ENCODE measurements at places on chromosomes 13 and 19.

GRCh38 chr19:48530066-48530720 is 18.6 kb upstream of the LMTK3 start:
- DNase-seq = no peak

DNA sequence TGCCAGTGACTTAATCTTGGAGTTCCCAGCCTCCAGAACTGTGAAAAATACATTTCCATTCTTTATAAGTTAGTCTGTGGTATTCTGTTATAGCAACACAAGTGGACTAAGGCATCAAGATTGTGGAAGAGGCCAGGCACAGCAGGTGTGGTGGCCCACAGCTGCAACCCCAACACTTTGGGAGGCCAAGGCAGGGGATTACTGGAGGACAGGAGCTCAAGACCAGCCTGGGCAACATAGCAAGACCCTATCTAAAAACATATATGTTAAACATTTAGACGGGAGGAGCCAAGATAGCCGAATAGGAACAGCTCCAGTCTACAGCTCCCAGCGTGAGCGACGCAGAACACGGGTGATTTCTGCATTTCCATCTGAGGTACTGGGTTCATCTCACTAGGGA is 310.4 kb downstream of the FOXO1 start:
- DNase-seq = no peak

- no peak for DNase-seq
Observed at GRCh38 chr13:96771486-96772367, 222.5 kb downstream of the OXGR1 start.

- no peak for DNase-seq
Observed at GRCh38 chr13:105602956-105603670, 932.3 kb downstream of the EFNB2 start.

GRCh38 chr13:50587645-50588373 is 255.7 kb downstream of the DLEU7 start:
- DNase-seq = no peak

- DNase-seq = no peak
Observed at GRCh38 chr13:102237230-102237629, 164.6 kb downstream of the FGF14 start.

DNA sequence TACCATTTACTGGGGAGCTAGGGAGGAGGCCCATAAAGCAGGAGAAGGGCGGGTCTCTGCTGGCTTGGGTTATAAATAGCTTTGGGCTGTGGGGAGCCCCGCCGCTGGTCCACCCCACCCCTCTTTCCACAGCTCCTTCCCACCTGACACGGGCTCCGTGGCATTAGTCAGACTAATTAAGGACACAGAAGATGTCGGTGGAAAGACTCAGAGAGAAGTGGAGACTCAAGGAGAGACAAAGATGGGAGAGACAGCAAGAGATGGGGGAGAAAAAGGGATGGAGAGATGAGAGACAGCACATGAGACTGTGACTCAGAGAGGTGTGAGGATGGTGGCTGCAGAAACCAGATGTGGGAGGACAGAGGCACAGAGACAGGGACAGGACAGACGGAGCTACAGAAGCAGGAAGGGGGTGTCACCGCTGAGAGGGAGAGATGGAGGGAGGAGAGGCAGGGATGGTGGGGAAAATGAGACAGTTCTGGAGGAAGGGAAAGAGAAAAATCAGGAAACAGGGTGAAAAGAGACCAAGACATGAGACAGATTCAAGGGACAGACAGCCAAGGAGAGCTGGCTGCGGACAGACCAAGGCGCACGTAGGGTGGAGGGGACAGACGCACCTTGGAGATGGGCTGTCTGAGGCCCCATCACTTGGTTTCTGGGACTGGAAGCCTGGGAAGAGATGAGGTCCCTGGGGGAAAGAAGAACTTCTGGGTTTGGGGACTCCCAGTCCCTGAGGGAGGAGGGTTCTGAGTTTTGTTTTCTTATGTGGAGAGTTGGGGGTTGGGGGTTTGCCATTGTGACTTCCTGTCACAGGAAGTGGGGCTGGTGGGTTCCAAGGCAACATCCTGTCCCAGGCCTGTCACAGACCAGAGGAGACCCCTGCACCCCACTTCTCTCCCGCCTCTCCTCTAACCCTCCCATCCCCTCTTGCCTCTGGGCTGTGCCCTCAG is 4.1 kb downstream of the ARHGEF1 start:
- no peak for DNase-seq

DNA sequence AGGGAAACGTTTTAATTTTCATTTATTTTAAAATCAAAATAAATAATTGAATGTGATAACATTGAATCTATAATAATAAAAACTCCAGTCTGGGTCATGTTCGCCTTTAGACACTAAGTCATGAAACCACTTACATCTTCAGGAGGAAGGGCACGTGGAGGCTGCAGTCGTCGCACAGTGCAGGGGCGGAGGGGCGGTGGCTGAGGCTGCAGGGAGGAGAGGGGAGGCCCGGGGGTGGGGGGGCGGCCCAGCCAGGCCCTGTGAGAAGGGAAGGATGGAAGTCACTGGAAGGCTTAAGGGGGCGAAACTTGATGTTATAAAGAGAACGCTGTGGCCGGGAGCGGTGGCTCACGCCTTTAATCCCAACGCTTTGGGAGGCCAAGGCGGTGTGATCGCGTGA is 14.9 kb upstream of the LATS2 start:
- DNase-seq = no peak

- DNase-seq = no peak
Observed at GRCh38 chr19:45087531-45087930, 5.4 kb upstream of the PPP1R37 start.

DNA sequence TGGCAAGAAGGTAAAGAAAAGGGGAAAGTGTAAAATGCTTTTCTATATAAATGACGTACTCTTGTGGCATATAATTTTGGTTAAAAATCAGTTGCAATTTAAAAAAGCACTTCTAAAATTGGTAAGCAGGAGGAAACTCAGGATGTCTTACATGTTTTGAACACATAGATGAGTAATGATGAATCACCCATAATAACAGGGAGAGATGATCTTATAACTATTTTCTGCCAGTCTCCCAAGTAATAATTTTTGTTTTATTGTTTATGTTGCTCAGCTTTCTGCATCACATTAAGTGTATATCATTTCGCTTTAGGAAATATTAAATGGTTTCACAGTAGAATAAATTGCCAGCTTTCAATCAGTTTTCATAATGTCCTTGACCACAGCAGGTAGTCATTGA is 1430.7 kb upstream of the PCDH20 start:
- DNase-seq = no peak

GRCh38 chr13:40402931-40403431 is 263.5 kb downstream of the FOXO1 start:
- DNase-seq = no peak

DNA sequence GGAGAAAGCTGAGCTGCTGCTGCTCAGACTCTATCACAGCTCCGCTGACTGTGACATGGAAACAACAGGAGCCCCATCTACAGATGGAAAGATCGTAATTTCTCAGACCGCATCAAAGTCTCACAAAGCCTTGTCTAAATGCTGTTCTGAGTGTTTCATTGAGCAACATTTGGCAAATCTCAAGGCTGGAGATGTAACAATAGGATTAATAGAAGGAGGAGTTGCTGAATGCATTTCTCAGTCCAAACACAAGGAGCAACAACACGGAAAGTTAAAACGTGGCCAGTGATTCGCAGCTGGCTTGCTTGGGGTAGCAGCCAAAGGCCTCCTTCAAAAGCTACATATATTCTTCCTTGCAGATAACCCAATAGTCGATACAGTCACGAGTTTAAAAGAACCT is 55.7 kb downstream of the MRPL57 start:
- no peak for DNase-seq

- DNase-seq = no peak
Observed at GRCh38 chr19:16404396-16404795, 67.4 kb downstream of the EPS15L1 start.

DNA sequence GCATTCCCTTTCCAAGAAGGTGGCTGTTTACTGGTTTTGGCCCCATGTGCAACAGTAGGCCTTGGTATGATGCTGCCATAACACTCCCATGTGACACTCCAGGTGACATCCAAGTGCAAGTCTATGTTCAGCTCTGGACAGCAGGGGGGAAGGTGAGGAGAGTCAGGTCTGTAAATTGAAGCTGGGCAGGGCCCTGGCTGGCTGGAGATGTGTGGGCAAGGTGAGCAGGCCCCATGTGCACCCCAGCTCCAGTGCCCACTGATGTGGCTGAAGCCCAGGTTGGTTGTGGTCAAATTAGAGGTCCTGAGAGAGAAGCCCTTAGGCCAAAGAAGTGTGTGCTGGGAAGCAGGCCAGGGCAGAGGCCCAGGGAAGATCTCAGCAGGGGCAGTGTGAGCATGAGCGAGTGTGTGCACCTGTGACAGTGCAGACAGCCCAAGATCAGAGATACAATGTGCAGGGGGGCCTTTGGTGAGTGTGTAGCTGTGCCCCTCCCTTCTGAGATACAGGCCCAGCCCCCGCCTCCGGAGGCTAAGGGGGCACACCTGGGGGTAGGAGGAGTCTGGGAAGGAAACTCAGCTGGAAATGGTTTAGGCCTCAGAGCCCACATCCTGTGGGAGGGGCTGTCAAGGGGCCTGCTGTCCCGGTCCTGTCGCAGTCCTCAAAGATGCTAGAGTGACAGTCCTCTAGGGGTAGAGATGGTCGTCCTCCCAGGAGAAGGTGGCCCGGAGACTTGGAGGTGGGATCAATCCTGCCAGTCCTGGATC is 18.6 kb downstream of the DEDD2 start:
- no peak for DNase-seq

- DNase-seq = no peak
Observed at GRCh38 chr13:93951108-93951507, 528.4 kb downstream of the DCT start.

GRCh38 chr13:51624695-51625345 is 40.6 kb downstream of the WDFY2 start:
- DNase-seq = no peak

GRCh38 chr13:111584101-111584672 is 263.7 kb downstream of the TEX29 start:
- no peak for DNase-seq

DNA sequence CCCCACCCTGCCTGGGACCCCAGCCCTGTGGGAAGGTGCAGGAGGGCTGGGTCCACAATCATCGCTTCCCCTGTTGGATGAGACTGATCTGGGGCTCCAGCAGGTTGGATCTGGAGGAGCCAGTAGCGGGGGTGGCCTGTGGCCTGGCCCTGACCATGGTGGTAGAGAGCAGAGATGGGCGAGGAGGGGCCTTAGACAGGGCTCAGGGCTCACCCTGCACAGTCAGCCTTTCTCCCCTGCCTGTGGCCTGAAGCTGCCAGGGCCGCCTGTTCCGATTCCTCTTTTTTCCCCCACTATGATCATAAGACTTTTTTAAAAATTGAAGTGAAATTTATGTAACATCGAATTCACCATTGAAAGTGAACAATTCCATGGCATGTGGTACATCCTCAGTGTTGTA is 18.2 kb downstream of the SIN3B start:
- no peak for DNase-seq

DNA sequence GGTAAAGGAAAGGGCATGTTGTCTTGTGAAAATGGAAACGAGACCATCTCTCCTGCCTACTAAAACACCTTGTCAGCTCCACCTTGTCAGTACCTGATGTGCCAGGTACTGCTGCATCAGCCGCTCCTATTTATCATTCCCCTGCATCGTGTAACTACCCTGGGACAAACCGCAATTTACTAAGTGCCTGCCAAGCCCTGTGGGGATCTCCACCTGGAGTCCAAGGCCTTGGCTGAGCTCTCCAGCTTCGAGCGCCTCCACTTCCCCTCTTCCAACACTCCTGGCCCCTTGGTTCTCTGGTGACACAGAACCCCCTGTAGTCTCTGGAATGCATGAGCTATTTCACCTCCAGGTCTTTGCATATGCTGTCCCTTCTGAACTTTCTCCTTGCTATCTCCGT is 25.9 kb upstream of the CCNP start:
- no peak for DNase-seq

GRCh38 chr13:21672796-21673538 is 2.1 kb downstream of the FGF9 start:
- DNase-seq = no peak

DNA sequence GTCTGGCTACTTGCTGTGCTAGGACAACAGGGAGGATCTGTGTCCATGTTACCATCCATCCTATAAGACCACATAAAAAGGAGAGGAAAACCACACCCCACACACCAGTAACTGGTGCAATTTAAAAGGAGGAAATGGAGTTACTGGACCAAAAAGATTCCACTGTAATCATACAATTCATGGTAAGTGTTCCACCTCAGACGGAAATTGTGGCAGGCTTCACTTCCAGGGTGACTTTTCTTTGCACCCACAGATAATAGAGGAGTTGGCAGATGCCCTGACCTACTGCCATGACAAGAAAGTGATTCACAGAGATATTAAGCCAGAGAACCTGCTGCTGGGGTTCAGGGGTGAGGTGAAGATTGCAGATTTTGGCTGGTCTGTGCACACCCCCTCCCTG is 2.4 kb downstream of the AURKC start:
- DNase-seq = no peak

- no peak for DNase-seq
Observed at GRCh38 chr13:110421061-110421460, 114.0 kb downstream of the COL4A2 start.

GRCh38 chr13:28282451-28282850 is 144.1 kb downstream of the PAN3 start:
- DNase-seq = no peak

DNA sequence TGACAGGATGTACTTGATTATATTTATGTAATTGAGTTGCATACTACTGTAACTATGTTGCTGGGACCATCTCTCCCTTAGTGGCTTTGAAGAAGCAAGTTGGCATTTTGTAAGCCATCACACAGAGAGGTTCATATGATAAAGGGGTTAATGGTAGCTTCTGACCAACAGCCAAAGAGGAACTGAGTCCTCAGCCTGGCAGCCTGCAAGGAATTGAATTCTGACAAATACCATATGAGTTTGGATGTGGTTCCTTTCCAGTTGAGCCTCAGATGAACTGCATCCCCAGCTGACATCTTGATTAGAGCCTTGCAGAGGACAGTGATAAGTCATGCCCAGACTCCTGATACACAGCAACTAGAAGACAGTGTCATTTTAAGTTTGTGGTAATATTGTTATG is 8.6 kb upstream of the MYCBP2 start:
- DNase-seq = no peak

DNA sequence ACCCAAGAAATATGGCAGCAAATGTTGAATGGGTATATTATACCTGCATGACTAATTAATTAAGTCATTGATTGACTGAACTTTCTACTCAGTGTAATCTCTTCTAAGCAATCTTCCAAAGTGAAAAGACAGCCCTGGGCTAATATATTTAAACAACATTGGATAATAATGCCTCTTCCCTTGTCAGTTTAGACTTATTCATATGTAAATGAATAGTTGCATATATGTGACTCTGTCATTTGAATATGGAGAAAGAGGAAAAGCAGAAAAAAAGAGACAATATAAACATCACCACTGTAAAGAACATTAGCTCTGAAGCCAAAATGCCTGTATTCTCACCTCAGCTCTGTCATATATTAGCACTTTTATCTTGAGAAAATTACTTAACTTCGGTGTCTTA is 168.0 kb downstream of the SLITRK1 start:
- DNase-seq = no peak

GRCh38 chr13:19117913-19118739 is 63.5 kb downstream of the TUBA3C start:
- DNase-seq = no peak

GRCh38 chr13:65600702-65601101 is 1629.4 kb downstream of the PCDH9 start:
- DNase-seq = no peak

GRCh38 chr19:10270180-10270615 is 722 bp upstream of the ICAM1 start:
- no peak for DNase-seq

Data from left renal pelvis (tissue), 4 donors.